H7 (cell line): ENCODE measurements at places on chromosomes 16 and 17. TPM values are rescaled to one million over a fixed set of nuclear protein-coding genes. Genes with fewer than 3 reads are reported as not detected.

The FGF11 gene
- total RNA-seq: 12.5 and 20.7 TPM in 2 replicates

The SLFN5 gene
- total RNA-seq: 8.2 and 9.2 TPM in 2 replicates

The ATF7IP2 gene
- 20.4 and 22.8 TPM in 2 replicates for total RNA-seq

The TNFRSF13B gene
- total RNA-seq: 0.21 TPM in 1 of 2 replicates, not detected in the other

The TP53TG3C gene
- not detected in 2 replicates for total RNA-seq

The DYNLL2 gene
- total RNA-seq: 10.2 and 10.5 TPM in 2 replicates

The GSDMA gene
- total RNA-seq: not detected in 2 replicates

The KLHL11 gene
- 14.7 and 18.1 TPM in 2 replicates for total RNA-seq

The AXIN2 gene
- 34.8 and 36.1 TPM in 2 replicates for total RNA-seq

The PRSS8 gene
- 57.1 and 65.4 TPM in 2 replicates for total RNA-seq

The UTS2R gene
- not detected in 2 replicates for total RNA-seq

The FSCN2 gene
- 0.33 TPM in 1 of 2 replicates, not detected in the other for total RNA-seq

The OR3A3 gene
- not detected in 2 replicates for total RNA-seq

The HEATR9 gene
- total RNA-seq: not detected in 2 replicates

GRCh38 chr16:51710186-51710585, 559.1 kb upstream of the SALL1 start:
- DNase-seq: no peak

GRCh38 chr16:1740781-1741490, 30.4 kb downstream of the NME3 start:
- DNase-seq: peak; percentile 55

DNA sequence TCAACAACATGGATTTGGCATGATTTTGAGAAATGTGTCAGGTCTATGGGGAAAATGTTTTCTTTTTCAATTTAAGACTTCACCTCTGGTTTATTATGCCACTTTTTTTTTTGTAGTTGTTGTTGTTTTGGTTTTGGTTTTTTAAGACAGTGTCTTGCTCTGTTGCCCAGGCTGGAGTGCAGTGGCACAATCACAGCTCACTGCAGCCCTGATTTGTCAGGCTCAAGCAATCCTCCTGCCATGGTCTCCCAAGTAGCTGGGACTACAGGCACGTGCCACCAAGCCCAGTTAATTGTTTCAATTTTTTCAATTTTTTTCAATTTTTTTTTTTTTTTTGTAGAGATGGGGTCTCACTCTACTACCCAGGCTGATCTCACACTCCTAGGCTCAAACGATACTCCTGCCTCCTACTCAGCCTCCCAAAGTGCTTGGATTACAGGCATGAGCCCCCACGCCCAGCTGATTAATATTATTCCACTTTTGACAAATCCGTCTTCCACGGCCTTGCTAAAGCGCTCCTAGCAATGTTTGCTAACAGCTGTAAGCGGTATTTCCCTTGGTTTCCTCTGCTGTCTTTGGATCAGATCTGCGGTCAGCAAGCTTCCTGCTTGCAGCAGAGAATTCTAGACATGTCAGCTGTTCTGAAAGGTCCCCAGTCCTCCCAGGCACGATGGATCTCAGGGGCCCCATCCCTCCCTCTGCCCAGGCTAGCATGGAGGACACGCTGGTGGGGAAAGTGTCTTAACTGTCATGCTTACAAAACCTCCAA, 7.0 kb upstream of the MILR1 start:
- DNase-seq: no peak

- no peak for DNase-seq
These were observed 49.7 kb downstream of the RNF112 start for GRCh38 chr17:19460700-19461099.

DNA sequence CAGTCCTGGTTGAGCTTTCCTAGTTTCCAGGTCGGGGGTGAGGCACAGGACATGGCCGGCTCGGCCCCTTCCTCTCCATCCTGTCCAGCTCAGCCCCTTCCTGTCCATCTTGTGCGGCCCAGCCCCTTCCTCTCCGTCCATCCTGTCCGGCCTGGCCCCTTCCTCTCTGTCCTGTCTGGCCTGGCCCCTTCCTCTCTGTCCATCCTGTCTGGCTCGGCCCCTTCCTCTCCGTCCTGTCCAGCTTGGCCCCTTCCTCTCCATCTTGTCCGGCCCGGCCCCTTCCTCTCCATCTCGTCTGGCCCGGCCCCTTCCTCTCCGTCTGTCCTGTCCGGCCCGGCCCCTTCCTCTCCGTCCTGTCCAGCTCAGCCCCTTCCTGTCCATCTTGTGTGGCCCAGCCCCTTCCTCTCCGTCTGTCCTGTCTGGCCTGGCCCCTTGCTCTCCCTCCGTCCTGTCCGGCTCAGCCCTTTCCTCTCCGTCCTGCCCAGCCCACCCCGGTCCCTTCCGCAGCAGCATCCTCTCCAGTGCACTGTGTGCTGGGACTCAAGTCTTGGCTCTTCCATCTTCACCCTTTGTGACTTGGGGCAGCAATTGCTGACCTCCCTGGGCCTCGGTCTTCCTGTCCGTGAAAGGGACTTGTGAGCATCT, 5.5 kb upstream of the ZNF750 start:
- no peak for DNase-seq

DNA sequence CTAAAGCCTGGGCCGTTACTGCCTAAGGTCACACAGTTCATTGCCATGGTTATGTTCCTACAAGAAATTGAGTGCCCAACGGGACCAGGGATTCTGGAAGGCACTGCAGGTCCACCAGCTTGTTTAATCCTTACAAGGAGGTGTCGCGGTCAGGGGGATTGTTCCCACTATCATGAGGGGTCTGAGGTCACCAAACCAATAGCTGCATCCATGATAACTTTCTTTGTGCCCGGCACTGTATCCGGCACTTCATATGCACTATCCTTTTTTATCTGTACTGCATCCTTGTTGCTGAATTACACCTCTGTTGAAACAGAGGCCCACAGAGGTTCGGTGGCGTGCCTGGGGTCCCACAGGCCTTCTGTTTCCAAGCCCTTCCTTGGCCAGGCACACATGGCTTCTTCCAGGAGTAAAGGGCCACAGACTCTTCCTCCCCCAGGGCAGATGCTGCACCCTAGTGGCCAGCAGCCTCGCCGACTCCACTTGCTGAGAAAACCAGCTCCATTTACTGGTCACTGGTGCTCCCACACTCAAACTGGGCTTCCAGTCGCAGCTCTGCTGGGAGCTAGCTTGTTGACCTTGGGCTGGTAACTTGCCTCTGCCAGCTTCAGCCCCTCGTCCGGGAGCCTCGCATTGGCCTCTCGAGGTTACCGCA, 82.0 kb upstream of the PLCG2 start:
- DNase-seq: peak; percentile 94

GRCh38 chr17:48542114-48542656, 2.7 kb downstream of the HOXB2 start:
- peak; percentile 58 for DNase-seq

- DNase-seq: no peak
These were observed 9.2 kb upstream of the TBX4 start for GRCh38 chr17:61442878-61443474.

DNA sequence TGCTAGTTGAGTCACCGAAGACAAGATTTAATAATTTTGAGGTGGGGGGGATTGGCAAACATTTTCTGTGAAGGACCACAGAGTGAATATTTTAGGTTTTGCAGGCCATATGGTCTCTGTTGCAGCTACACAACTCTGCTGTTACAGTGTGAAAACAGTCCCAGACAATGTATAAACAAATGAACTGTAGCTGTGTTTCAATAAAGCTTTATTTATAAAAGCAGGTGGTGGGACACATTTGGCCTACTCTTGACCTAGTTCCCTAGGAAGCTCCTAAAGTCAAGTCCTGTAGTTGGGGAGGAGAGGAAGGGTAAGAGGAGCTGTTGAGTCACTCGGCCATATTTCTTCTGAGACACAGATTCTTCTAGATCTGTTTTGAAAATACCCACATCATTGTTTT, 92.3 kb downstream of the SDR42E1 start:
- DNase-seq: no peak

DNA sequence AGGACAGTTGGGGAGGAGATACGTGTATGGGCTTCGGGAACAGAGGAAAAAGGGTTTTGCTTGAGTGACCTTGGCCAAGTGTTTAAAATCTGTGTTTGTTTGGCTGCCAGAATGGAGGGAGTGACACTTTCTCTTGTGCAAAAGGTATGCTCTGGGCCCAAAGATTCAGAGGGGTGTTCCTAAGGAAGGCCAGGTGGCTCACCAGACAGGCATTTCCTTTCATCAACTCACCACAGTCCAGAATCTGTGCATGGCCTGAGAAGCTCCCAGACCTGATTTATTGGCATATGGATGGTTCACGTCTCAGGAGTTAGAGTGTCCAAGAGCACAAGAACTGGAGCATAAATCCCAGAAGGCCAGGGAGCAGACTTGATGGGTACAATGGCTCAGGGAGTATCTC, 53.4 kb upstream of the NLK start:
- no peak for DNase-seq

DNA sequence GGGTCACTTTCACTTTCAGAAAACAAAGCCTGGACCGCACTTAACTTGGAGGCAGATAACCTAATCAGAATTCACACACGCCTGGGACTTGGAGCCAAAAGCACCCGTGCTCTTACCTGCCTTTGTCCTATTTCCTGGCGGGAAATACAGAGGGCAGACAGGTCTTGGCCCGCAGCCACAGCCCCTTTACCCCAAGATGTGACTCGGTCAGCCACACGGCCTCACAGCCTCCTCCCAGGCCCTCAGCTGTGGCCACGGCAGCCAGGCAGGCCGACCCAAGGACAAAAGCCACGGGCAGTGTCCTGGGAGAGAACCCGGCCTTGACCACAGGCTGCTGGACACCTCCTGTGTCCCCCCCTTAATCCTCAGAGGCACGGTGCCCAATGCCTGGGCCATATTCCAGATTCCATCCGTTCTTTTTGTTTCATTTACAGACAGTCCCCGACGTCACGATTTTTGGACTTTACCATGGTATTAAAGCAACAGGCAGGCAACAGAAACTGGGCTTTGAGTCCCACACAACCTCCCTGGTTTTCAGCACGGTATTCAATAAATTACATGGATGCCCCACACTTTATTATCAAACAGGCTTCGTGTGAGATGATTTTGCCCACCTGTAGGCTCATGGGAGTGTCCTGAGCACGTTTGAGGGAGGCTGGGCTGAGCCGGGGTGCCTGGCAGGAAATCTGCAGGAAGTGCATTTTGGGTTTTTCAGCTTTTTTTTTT, 30.1 kb upstream of the GAA start:
- no peak for DNase-seq

- DNase-seq: no peak
These were observed 35.3 kb upstream of the TBC1D3K start for GRCh38 chr17:37888881-37889280.

DNA sequence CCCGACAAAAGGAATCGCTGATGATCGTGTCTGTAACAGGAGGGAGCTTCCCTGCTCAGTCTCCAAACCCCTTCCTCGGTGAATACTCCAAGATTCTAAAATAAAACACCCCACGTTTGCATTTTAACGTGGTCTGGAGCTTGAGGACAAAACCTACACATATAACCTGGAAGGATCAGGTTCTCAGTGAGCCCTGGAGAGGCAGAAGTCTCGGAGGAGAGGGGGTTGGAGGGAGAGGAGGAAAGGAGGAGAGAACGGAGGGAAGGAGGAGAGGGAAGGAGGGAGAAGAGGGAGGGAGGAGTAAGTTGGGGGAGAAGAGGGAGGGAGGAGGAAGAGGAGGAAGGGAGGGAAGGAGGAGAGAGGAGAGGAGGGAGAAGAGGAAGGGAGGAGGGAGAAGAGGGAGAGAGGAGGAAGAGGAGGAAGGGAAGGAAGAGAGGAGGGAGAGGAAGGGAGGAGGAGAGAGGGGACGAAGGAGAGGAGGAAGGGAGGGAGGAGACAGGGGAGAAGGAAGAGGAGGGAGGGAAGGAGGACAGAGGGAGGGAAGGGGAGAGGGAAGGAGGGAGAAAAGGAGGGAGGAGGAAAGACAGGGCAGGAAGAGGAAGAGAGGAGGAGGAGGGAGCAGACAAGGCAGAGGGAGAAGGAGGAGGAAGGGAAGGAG, 27.4 kb upstream of the GINS2 start:
- no peak for DNase-seq

DNA sequence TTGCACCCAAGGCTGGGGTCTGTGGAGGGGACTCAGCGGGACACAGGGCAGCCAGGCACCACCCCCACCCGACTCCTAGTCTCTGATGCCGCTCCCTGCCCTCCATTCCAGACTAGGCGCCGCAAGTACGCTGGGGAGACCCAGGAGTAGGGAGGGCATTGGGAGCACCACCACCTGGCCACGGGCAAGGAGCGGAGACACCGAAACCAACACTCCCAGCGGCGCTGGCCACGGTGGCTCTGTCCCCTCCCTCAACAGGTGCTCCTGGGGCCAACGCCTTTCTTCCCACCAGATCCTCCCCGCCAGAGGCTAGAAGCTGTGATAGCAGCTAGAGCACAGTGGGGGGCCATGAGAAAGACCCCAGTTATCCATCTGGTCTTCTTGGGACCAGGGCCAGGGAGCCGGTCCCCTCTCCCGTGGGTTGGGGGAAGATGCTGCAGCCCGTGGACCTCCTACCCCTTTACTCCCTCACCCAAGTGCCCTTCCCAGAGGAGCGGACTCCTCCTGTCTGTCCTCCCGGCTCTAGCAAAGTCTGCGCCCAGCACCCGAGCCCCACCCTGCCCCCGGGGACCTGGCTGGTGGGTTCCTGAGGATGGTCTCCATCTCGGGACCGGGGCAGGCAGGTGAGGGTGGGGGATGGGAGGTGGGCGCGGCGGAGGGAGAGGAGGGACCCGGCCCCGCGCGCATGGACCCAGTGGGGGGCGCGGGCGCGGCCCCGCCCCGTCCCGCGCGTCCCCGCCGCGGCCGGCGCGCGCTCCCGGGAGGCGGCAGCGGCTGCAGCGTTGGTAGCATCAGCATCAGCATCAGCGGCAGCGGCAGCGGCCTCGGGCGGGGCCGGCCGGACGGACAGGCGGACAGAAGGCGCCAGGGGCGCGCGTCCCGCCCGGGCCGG, at the start of gene SYNGR3:
Gene SYNGR3, plus strand, starts transcription at position 762 of the 892 bp plus-strand sequence. CDS start 133 bp downstream, outside the sequence.
- DNase-seq: peak; percentile 92

DNA sequence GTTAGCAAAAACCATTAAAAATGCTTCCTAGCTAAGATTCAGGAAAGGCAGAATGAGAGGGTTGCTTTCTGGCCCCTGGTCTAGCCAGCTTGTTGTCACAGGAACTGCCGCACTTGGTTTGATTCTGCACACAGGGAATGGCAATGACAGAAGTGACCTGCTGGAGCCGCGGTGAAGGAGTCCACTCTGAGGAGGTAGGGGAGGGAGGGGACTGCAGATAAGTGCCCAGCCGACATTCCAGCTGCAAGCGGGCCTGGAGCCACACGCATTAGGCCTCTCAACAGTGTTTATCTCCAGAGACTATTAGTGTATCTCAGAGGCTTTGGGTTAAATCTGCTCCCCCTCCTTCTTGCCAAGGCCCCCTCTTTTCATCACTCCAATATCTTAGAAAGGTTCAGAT, 38.6 kb downstream of the CDRT15 start:
- peak; percentile 39 for DNase-seq

DNA sequence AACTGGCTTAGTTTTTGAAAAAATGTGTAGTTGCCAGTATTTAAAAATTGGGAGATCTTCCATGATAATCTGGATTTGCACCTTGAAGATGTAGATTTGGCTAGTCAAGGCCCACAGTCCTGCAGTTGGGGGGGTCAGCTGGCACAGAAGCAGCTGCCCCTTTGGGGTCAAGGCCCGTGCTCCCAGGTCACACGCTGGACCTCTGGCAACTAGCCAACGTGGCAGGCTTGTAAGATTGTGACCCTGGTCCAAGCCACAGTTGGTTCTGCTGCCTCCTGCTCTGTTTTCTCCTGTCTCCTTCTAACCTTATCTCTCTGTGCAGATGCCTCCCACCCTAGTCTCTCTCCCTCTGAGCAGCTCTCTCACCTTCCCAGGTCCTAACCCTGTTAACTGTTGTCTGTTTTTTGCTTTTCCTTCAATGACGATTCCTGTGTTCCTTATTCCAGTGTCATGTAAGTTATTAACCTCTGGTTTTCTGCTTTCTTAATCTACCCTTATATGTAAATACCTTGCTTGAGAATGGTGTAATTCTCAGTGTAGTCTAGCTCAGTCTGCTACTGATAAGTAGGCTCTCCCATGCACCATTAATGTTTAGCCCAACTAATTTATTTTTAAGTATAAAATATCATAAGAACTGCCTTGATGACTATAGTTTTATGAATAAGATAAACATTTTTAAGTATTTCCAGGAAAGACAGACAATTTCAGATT, 27.9 kb downstream of the CLEC16A start:
- DNase-seq: no peak
